Activated T-helper 1 cell treated with anti-CD3 and anti-CD28 coated beads, Interleukin-2, amount 50 U/mL, for 16 hours (primary cell): ENCODE measurements at places on chromosomes 7 and 10.

GRCh38 chr7:16811551-16811950 lies 6.8 kb upstream of the AGR2 start:
- DNase-seq: no peak

DNA sequence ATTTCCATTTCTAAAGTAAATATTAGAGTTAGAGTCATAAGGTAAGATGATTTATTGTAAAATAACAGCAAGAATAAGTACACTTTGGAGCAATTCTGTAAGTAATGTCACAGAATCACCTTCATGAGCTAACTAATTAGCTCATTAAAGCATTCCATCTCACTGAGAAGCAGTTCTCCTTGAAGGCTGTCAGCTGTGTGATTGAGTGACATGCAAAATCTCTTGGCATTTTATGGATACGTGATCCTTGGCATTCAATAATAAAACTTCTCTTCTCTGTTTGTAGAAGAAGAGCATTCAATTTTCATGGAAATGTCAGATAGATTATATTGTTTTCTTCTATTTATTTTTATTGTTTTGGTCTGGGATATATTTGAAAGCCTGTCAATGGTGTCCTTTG lies 1389.3 kb downstream of the GATA3 start:
- no peak for DNase-seq

DNA sequence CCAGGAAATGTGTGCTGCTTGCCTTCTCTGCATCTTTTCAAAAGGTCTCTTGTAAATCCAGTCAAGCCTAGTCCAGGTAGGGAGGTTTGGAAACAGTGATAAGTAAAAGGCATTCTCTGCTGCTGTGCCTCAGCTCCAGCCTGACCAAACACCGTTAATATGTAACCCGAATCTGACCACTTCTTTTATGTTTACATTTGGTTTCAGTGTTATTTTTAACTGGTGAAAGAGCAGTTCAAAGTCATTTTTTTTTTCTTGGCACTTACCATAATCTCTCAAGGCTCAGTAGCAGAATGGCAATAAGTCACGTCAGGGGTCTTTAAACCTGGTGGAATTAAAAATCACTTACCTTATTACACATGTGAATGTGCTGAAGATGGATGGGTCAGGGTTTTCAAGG lies 216.8 kb downstream of the PTEN start:
- DNase-seq: no peak

GRCh38 chr10:129525401-129525801 lies 58.4 kb downstream of the MGMT start:
- DNase-seq: no peak

DNA sequence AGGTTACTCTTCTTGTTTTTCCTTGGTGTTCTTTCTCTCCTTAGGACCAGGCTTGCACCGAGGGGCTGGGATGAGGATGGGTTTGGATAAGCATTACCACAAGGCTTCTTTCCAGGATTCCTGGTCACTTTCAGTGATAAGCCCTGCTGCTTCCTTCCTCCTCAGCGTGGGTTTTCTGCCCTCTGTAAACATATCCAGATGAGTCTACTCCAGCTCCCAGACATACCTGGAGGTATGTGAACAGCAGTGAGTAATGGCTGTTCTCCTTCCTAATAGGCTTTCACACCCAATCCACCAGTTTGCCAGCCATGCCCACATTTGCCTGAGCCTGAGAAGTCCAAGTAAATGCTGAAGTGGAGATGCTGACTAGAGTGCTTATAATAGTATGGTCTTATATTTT lies 229.8 kb upstream of the YAE1 start:
- DNase-seq: no peak

DNA sequence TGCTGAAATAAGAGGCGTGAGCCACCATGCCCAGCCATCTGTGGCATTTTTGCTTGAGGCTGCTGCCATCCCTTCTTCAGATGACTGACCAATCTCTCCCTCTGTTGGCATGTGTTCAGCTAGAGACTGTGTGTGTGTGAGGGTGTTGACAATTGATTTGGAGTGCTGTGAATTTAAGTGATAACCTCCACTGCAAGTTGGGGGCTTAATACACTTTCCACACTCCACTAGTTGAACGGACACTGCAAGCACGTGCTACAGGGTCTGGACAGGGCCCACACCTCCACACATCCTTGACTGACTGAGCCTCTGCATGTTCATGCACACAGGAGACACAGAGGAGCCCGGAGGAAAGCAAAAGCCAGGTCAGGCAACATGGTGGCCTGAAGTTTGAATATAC lies 51.3 kb downstream of the BRAF start:
- no peak for DNase-seq

DNA sequence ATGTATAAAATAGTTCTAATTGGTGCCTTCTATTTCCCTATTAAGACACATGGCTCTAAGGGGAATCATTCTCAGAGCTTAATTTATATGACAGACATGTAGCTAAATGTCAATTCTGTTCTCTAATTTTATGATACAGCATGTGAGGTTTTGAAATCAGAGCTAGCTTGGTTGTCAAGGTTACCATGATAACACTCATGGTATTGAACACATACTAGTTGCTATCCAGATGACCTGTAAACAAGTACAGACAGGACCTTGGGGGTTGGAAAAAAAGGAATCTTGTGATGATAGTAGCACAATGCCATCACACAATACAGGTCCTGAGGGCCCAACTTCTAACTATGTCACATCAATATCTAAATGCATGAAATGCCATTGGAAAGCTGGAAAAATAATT lies 49.2 kb downstream of the RHOBTB1 start:
- DNase-seq: no peak

DNA sequence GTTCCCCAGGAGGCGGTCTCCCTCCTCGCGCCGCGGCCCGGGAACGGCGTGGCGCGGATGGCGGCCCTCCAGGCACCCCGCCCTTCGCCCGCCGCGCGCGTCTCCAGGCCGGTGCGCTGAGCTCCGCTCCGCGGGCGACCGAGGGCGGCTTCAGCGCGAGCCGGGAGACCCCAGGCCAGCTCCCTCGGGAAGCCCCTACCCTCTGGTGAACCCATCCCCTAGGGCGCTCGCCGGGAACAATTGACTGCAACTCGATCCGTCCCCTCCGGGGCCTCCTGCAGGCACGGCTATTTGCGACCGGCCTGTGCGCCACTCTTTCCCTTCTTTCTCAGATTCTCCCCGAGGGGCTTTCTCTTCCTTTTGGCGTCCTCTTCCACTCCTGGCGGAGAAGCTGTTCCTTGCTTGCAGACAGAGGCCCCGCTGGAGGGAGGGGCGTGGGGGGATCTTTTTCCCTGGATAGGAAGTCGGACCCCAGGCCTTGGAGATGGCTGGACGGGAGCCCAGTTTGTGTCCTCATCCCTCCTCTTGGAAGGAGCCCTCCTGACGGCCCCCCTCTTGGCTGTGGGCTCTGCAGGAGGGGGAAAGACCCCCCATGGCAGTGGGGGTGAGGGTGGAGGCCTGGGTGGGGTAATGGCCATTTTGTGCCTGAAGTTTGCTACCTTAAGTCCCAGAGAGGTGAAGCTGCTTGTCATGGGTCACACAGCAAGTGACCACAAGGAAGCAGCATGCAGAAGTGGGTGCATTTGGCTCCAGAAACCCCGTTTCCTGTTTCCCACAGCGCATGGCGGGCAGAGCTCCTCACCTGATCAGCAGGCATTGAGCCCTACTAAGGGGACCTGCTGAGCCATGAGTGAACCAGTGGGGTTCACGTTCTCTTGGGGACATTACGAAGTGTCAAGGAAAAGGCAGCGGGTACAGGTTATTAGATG lies 171.2 kb upstream of the TNRC18 start:
- no peak for DNase-seq

GRCh38 chr7:149325248-149325647 lies 63.3 kb downstream of the ZNF783 start:
- no peak for DNase-seq

DNA sequence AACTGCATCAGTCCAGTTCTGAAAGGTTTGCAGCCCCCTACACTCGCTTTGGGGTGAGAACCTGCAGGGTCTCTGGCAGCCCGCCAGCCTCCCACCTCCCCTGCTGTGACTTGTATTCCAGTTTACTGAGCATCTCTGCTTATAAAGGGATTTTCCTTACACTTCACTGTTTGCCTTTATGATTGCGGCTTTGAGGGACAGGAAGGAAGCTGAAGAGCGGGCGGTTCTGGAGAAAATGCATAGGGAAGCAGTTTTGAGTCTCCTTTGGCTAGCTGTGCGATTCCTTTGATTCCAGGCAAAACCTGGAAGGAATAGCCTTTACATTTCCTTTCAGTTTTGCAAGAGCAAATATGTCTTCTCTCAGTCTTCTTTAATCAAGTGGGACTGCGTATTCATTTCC lies 65.0 kb upstream of the TRIM8 start:
- DNase-seq: no peak

- DNase-seq: no peak
Observed at GRCh38 chr10:36263871-36264270, 621.8 kb upstream of the FZD8 start.

GRCh38 chr7:147411096-147411495 lies 1179.5 kb upstream of the C7orf33 start:
- no peak for DNase-seq

DNA sequence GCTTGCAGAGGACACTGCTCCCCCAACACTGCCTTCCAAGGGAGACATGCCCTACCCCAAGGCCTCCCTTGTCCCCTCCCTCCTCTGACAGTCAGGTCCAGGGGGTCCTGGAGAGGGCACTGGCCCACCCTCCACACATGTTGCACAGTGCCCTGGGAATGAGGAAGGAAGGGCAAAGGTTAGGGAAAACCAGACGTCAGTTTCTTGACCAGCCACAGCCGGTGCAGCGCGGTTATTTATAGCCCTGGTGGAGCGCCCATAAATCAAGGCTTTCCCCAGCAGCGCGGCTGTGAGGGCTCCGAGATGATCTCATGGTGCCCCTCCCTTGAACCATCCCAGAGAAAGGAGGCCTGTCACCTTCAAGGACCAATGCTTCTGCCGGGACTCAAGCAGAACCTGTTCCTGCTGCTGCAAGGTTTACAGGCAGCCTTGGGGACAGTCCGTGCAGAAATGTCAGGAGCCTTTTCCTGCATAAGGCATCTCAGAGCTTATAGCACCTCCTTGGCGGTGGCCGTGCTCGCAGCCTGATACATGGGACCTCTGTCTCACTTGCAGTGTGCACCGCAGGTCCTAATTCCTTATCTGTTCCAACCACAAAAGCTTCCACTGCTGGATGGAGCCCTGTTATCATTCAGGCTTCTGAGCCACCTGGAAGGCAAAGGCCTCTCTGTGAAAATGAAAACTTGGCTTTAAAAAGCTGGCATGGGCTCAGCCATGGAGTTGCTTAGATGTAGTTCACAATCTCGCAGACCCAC lies 127.3 kb downstream of the LHPP start:
- DNase-seq: no peak

GRCh38 chr7:38542156-38542555 lies 89.0 kb downstream of the AMPH start:
- no peak for DNase-seq

GRCh38 chr10:84311576-84311975 lies 16.8 kb upstream of the CCSER2 start:
- no peak for DNase-seq

- no peak for DNase-seq
Observed at GRCh38 chr10:48940958-48941357, 1.3 kb upstream of the LRRC18 start.

GRCh38 chr7:37018954-37019353 lies 294.7 kb upstream of the AOAH start:
- no peak for DNase-seq

DNA sequence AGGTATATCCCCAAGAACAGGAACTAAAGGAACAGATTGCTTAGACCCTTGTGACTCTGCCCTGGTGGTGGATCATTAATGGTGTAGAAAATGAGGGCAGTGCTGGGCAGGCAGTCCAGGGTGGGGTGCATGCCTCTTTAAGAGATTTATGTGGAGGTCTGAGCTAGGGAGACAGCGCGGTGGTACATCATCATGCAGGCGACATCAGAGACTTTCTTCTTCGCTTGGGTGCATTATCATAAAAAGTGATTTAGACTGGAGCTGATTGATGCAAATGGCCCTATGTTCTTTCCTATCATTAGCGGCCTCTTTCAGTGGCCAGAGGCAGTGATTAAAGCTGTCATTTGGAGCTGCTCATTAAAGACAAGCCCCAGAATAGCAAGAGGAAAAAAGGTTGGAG lies 519.1 kb upstream of the GALNT17 start:
- no peak for DNase-seq

DNA sequence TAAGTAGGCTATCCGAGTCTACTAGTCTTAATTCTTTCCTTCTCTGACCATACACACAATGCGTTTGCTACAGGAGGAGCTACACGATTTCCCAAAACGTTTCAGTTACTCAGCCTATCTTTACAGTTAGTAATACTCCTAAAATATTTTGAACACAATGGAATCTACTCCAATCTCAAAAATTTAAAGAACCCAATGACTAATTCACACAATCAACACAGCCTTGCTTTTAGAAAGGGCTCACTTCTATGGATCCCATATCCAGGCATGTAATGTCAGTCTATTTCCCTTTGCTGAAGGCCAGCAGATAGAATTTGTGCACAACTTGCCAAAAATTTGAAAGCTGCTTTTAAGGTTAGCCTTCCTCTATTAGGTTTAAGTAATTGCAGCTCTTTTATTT lies 107.2 kb downstream of the VPS41 start:
- DNase-seq: no peak

DNA sequence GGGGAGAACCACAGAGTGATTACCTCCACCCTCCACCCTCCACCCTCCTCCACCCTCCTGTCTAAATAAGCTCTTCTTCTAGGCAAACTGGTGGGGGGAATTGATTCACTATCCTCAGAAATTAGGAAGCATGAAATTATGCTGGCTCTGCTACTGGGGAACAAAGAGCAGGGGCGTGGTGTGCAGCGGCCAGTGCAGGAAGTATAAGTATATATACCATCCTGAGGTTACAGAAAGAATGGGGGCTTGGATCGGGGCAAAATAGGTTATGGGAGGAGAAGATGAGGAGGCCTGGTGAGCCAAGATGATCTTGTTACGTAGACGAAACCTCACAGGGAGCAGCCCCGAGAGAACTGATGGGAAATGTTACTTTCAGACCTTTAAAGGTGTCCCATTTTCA lies 49.1 kb downstream of the SYPL1 start:
- DNase-seq: no peak

DNA sequence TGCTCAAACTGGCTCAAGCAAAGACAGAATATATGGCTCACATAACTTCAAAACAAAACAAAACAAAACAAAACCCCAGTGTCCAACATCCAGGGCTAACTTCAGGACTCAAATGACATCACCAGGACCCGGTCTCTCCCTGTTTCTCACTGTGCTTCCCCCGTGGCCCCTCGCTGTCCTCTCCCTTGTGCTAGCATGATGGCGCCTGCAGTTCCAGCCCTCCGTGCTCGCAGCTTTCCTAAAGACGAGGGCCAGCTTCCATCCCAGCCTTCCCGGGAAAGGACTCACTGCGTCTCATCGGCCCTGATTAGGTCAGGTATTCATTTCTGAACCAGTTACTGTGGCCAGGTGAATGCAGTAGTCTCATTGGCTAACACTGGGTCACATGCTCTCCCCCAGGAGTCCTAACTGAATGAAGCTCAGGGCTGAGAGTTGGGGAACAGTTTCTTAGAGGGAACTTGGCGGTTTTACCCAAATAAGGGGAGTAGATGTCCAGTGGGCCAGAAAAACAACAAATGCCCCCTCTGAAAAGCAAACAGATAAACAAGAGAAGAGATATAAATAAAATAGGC lies 33.0 kb upstream of the CTBP2 start:
- no peak for DNase-seq

- no peak for DNase-seq
Observed at GRCh38 chr10:76736815-76737618, 900.6 kb downstream of the KCNMA1 start.

- no peak for DNase-seq
Observed at GRCh38 chr7:108008827-108009226, 5.9 kb upstream of the LAMB1 start.

- no peak for DNase-seq
Observed at GRCh38 chr7:142384493-142384922, 126.7 kb upstream of the PRSS58 start.
